ENCODE measurements at places on chromosomes 16 and 17.

DNA sequence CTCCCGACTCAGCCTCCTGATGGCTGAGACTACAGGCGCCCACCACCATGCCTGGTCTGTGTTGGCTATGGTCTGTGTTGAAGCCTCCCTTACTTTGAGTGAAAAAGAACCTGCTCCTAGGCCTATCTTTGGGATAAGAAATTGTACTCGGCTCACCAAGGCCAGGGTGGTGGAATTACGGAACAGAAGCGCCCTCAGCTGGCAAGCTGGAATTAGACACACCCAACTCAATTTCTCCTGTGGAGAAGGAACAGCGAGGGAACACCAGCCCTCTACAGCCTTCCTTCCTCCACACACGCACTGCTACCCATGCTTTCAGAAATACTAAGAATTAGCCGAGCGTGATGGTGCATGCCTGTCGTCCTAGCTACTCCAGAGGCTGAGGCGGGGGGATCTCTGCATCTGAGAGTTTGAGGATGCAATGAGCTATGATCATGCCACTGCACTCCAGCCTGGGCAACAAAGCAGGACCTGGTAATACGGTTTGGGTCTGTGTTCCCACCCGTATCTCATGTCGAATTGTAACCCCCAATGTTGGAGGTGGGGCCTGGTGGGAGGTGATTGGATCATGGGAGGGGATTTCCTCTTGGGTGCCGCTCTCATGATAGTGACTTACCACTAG is 40.1 kb upstream of the RBBP6 start:
- no peak for DNase-seq

DNA sequence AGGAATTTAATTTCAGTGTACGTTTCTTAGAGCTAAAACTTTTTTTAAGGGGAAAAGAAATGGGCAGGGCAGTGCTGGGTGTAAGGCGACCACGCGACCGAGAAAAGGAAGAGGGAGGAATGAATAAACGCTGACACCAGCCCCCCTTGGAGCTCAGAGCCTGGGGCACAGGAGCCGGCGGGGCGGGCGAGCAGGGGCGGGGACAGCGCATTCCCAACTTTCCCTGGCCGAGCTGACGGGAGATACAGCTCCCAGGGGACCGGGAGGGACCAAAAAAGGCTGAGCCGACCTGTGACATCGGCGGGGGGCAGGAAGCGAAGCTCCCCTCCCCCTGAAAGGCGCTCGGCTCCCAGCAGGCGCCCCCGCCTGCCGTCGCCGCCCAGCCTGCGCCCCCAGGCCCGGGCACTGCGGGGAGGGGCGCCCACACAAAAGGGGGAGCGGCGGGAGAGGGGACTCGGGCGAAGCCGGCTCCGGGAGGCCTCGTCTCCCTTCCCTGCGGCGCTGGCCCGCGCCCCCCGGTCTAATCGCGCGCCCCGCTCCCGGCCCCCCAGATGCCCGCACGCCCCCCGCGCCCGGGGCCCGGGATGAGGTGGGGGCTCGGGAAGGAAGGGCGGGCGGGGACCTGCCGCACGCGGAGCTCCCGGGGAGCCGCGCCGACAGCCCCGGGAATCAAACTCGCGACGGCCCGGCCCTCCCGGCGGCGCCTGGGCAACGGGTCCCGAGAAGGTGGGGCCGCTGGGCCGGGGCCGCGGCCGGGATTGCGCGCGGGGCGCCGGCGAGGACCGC is 622 bp downstream of the CUEDC1 start:
- no peak for DNase-seq

- no peak for DNase-seq
Measured at GRCh38 chr17:61058066-61058465, 341.6 kb upstream of the TBX2 start.

GRCh38 chr17:68972119-68972704 is 17.0 kb upstream of the ABCA8 start:
- DNase-seq: no peak

- DNase-seq: no peak
Measured at GRCh38 chr16:84845496-84846002, 25.8 kb downstream of the CRISPLD2 start.

DNA sequence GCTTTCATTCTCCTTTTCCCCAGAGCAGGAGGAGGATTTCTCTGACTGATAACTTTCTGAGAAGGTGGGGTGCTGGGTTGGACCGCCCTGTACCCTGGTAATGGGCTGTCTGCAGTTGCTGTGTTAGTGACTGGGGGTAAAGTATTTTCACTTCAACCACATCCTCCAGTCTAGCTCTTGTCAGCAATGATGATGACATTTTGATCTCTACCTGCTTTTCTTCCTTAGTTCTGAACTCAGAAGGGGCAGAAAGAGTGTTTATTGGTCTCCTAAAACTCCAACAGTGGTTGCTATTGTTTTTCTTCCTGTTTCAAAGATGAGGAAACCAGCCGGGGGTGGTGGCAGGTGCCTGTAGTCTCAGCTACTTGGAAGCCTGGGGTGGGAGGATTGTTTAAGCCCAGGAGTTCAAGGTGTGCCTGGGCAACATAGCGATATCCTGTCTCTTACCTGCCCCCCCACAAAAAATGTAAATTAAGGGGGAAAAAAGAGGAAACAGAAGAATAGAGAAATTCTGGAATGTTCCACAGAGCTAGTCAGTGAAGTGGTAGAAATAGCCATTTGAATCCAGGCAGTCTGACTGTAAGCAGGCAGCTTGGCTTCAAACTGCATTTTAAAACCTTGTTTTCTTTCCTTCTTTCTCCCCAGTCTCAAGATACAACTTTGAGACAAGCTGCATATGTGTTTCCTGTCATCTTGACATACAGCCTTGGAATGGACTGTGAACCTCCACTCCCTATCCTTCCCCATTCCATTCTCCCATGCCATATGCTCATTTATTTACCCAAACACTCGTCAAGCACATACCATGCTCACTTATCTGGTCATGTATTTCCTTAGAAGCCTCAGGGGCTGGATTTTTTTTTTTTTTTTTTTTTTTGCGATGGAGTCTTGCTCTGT is 3.3 kb upstream of the N4BP1 start:
- DNase-seq: peak; percentile 62

DNA sequence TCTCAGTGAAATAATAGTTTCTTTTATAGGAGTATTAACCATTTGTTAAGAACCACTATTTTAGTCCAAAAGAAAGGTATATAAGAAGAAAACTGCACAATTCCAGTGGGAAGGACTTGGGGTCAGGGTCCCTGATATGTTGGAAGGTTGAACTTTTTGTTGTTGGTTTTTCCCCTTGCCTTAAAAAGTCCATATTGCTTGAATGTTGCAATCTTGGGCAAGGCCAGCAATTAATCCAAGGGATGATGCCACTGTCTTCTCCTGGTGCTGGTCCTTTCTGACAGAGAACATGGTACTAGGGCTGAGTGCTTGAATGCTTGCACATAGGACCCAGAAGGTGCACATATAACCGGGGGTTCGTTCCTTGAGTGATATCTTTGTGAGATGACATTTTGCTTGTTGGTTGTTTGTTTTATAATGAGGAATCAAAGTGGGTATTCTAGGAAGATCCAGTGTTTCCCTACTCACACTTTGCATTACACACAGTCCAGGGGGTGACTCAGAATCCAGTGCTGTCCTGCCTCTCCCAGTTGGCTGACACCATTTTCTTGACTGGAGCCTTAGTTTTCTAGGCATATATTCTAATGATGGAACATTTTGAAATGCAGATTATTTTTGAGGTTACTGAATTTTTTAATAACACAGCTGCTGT is 54.9 kb downstream of the SIAH1 start:
- no peak for DNase-seq

DNA sequence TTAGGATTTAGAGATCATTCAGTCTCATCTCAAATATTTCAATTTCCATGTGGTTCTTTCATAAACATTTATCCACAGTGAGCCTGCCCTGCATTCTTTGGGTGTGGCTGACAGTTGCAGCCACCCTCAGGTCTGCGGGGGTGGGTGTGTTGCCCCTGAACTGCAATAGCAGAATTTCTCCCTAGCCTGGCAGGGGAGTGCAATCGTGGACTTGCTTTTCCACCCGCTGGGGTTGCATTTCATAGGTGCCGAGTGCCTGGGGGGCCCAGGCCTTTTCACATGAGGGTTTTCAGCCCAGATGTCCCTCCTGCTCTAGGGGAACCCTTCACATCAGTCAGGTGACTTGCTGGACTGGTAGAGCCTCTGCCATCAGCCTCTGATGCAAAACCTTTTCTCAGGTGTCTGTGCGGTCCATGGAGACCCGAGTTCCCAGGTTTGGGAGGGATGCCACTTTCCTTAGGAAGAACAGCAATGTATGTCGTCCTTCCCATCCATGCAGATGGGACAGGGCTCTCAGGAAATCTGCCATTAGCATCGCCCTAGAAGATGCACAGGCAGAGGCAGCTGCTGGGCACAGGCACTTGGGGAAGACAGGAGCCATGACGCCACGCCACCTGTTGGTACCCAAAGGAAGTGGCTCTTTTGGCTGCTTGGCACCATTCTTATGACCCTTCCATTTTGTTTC is 2.4 kb upstream of the USP36 start:
- DNase-seq: peak; percentile 58

DNA sequence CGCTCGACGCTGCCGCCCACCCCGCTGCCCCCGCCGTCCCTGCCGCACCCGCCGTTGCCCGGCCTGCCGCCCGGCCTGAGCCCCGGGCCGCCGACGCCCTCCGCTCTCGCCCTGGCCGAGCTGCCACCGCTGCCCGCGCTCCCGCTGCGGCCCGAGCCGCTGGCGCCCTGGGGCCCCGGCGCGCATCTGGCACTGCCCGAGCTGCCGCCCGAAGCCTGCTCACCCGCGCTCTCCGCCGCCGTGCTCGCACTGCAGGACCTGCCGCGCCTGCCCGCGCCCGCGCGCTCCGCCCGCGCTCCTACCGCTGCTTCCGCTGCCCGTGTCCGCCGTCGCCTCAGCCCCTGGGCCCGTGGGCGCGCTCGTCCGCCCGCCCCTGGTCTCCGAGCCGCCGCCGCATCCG is 8.4 kb upstream of the CLDN9 start:
- no peak for DNase-seq

- peak; percentile 16 for DNase-seq
Measured at GRCh38 chr16:49921791-49922456, 66.0 kb upstream of the ZNF423 start.

GRCh38 chr17:76938009-76938408 is 69.8 kb downstream of the MGAT5B start:
- no peak for DNase-seq

- DNase-seq: no peak
Measured at GRCh38 chr17:81735264-81736102, 23.4 kb downstream of the SLC25A10 start.

DNA sequence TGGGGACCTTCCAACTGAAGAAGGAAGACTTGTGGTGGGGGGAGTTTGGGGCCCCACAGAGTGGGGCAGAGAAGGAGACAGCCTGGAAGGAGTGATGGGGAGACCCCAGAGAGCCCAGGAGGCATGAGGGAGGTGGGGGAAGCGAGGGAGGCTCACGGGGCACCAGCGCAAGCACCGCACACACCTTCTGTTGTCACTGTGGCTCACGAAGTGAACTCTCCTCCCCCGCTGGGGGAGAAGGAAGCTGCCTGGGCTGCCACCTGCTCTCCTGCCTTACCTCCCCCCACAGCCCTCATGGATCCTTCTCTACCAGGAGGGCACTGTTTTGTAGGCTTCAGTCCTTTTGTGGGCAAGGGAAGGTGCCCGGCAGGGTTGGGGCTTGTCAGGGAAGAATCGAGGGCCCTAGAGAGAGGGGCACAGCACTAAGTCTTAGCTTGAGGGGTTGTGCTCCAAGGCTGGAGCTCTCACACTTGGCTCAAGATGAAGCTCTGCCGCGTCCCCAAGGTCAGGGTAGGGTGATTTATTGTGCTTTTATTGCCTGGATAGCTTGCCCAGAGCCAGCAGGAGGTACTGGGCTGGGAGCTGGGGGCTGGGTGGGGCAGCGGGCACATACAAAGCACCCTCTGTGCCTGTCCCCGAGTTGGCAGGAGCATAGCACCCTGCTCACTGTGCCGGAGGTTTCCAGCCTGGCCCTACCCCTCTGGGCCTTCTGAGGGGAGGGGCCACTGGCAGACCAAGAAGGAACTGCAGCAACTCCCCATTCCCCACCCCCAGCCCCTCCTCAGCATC is 4.6 kb upstream of the STARD3 start:
- no peak for DNase-seq

DNA sequence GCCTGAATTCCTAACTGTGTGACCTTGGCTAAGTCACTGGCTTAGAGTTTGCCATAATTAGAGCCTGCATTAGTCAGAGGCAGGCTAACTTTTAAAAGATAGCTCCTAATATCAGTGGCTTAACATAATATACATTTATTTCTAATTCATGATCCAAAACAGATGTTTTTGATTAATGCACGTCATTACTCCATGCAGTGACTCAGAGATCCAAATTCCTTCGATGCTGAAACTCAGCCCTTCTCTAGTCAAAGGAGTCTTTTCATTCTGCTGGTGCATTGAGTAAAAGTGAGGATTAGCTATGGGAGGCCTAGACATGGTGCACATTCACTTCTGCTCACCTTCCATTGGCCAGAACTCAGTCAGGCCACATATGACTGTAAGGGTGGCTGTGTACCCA is 49.8 kb downstream of the IRX3 start:
- no peak for DNase-seq

- DNase-seq: no peak
Measured at GRCh38 chr17:61106354-61106753, 293.3 kb upstream of the TBX2 start.

GRCh38 chr16:74691093-74691855 is 9.4 kb downstream of the MLKL start:
- DNase-seq: no peak

GRCh38 chr17:9594065-9594464 is 17.6 kb downstream of the CFAP52 start:
- no peak for DNase-seq

GRCh38 chr16:67968400-67969253 is at the start of gene SLC12A4:
Gene SLC12A4, minus strand, starts transcription at chr16:67968637. Its CDS starts 84 bp downstream, at chr16:67968553.
- peak; percentile 79 for DNase-seq

DNA sequence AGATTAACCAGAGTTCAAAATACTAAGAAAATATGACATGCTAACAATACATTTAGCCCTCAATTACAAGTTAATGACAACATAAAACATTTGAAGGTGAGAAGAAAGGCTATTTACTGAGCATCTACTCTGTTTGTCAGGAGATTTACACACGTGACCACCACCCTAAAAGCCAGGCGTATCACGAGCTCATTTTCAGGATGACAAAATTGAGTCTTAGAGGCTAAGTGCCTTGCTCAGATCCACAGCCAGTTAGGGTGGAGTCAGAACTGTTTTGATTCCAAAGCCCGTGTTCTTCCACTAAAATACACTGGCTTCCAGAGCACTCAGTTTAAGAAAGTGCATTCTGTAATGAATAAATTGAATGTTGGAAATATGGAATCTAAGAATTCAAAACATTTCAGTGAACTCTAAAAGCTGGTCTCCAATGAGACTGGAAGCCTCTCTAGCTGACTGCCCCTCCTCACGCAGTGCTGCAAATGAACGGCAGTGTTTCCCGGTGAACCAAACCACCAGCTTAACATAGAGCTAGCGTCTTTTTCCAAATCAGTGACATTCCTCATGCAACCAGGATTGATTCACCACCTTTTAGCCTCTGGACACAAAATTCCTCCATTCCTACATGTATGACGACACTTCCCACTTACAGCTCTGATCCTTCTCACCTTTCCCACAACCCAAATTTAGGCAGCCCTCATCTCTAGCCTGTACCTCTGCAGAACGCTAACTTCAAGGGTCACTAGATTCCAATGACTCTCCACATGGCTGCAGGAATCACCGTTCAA is 5.9 kb downstream of the ZDHHC7 start:
- no peak for DNase-seq

Data from activated gamma-delta T cell treated with Interleukin-2 at 50 U/mL for 16 hours (primary cell).